ENCODE measurements at places on chromosomes 1 and 21. TPM values are rescaled to one million over a fixed set of nuclear protein-coding genes. Genes with fewer than 3 reads are reported as not detected.

GRCh38 chr1:229147072-229147471 is 123.8 kb upstream of the RAB4A start:
- no peak for DNase-seq

The NR5A2 gene
- 1.7 TPM for polyA plus RNA-seq

- no peak for DNase-seq
Measured at GRCh38 chr1:224650290-224650689, 34.2 kb downstream of the CNIH3 start.

The CD84 gene
- polyA plus RNA-seq = 1.5 TPM

All from forelimb muscle (tissue), 1 donor.